Panc1 (cell line): ENCODE measurements at places on chromosomes 5 and 9.

GRCh38 chr5:19978476-19978875, 9.5 kb downstream of the CDH18 start:
- no peak for DNase-seq

GRCh38 chr5:531101-531748, 7.0 kb upstream of the SLC9A3 start:
- no peak for DNase-seq

DNA sequence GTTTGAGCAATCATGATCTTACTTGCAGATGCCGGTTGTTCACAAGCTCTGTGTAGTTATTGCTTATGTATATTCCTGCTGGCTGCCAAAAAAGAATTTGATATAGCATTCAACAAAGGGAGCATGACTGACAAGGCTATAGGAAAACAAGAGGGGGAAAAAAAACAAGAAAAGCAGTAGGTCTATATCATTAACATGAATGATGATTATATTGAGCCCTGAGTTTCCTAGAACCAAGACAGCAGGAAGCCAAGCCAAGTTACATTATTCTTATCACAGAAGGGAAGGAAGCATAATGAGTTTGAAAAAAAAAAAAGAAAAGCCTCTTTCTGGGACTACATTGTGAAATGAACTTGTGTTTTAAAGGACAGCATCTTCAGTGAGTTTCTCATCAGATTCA, 41.0 kb downstream of the TSTD2 start:
- DNase-seq: no peak

DNA sequence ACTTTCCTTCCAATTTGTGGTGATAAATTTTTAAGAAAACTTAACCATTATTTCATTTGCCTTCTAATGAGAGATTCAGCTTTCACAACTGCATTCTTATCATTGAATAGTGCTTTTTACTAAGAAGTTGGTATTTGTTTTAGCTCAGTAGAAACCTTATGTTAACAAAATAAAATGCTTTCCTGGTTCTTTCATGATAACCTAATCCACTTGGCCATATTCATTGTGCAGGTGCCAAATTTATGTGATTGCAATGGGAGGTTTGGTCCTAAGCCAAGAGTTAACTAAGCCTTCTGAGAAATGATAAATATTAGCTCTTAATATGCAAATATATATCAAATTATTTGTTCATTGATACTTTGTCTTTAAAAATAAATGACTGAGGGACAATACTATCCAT, 141.1 kb upstream of the TLE4 start:
- DNase-seq: no peak

DNA sequence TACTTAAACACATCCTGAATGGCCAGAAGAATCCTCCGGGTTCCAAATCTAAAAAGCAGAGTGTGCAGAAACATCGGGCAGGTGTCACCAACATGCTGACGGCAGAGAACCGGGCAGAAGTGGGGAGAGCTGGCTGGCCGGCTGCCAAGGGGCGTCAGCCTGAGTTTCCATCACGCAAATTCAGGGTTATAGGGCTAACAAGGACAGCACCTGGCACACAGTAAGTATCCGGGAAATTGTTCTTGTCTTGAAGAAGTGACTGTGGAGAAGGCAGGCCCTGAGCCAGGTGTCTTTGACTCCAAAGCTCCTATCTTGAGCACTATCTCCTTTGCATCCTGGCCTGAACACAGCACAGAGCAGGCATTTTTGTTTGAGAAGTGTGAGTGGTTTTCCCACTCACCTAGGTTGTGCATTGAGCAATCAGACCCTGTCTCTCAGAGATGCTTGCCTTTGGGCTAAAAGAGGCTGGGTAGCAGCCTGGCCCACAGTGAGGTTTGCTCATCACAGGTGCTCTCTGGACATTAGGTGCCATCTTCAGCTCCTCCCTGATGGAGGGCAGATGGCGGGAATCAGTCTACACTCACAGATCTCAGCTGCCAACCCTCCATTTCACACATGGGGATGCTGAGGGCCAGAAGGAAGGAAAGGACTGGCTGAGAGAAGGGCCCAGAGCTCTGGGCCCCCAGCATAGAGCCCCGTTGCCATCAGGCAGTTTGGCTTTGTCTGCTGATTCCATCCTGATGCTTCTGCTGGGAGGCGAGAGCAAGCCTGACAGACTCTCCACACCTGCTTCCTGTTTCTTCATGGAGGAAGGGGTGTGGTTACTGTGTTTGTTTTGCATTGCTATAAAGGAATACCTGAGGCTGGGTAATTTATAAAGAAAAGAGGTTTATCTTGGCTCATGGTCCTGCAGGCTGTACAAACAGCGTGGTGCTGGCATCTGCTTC, 52.8 kb downstream of the WHRN start:
- no peak for DNase-seq

DNA sequence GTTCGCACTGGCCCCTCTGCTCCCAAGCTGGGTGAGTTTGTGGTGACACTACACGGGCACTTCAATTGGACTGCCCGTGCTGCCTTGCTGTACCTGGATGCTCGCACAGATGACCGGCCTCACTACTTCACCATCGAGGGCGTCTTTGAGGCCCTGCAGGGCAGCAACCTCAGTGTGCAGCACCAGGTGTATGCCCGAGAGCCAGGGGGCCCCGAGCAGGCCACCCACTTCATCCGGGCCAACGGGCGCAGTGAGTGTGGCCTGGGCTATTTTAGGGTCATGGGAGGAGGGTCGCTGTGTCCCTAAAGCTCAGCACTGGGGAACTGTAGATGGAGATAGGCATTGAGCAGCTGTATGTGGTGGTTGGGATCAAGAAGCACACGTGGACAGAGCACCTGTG, 1.4 kb downstream of the NPR2 start:
- DNase-seq: no peak

- DNase-seq: no peak
Measured at GRCh38 chr9:120841930-120842684, 615 bp downstream of the PSMD5 start.

- DNase-seq: no peak
Measured at GRCh38 chr5:38434966-38435705, 121.3 kb downstream of the LIFR start.

DNA sequence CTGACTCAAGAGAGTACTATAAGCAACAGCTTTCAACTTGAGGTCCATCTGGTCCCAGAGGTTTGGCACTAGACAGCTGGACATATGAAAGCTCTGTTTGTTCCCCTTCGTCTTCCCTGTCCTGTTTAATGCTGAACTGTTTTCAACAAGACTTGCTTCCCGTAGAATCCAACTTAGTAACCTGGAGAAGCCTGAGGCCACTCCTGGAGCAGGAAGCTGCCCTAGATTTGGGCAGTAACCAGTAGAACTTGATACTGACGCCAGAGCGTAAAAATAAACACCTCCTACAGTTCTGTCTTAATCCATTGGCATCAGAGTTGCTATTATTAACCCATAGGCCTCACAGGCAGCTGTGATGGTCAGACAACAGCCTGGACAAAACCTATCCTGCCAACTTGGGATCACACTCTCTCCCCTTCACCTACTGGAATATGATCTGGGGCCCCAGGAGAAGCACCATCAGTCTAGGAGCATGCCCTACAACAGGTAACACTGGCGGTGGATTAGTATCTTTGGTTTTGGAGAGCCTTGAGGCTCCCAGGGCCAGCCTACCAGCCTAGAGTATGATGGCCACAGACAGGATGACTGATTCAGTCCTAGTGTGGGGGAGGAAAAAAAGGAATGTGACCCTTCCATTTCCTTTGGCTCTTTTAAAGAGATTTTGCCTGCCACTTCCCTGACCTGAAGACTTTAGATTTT, 29.2 kb downstream of the RUSC2 start:
- DNase-seq: no peak

DNA sequence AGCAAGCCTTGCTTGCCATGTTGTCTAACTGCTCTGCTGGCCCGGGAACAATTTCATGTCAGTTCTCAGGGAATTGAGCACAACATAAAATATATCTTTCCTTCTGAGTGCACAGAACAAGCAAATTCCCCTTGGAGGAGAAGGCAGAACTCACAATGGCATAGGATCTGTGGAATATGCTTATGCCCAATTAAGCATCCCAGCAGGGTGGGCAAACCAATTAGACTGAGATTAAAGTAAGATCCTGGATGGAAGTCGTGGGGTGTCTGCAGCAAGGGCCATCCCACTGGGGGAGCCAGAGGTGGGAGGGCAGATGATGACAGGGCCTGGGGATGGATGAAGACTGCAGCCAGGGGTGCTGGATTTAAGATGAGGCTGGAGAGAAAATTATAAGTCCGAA, 114.1 kb downstream of the BRINP1 start:
- no peak for DNase-seq
